Testis (tissue), 5 donors: ENCODE measurements at places on chromosomes 3 and 15.

- no peak for DNase-seq
Observed at GRCh38 chr3:139794469-139795265, 116.9 kb upstream of the NMNAT3 start.

GRCh38 chr15:38650936-38651327 is 86.3 kb upstream of the RASGRP1 start:
- no peak for DNase-seq

DNA sequence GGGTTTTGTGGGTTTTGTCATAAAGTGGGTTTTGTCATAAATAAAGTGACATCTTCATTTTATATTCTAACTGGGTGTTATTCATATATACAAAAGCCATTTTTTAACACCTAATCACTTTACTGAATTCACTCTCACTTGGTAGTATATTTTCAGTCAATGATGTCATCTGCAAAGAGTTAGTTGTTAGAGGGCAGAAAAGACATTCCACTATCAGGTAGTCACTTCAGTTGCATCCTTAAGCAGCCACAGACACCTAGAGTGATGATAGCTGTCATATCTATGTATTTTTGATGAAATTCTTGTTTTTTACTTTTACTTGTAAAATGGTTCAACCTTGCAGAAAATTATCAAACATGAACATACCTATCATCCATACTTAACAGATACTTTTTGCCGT is 89.0 kb downstream of the DHX36 start:
- DNase-seq, result no peak

GRCh38 chr15:69394556-69395282 is 19.4 kb upstream of the KIF23 start:
- peak; percentile 92 for DNase-seq

GRCh38 chr3:155158346-155159037 is 78.4 kb downstream of the MME start:
- DNase-seq, result no peak

GRCh38 chr3:22228705-22229104 is 477.7 kb upstream of the ZNF385D start:
- DNase-seq, result no peak

DNA sequence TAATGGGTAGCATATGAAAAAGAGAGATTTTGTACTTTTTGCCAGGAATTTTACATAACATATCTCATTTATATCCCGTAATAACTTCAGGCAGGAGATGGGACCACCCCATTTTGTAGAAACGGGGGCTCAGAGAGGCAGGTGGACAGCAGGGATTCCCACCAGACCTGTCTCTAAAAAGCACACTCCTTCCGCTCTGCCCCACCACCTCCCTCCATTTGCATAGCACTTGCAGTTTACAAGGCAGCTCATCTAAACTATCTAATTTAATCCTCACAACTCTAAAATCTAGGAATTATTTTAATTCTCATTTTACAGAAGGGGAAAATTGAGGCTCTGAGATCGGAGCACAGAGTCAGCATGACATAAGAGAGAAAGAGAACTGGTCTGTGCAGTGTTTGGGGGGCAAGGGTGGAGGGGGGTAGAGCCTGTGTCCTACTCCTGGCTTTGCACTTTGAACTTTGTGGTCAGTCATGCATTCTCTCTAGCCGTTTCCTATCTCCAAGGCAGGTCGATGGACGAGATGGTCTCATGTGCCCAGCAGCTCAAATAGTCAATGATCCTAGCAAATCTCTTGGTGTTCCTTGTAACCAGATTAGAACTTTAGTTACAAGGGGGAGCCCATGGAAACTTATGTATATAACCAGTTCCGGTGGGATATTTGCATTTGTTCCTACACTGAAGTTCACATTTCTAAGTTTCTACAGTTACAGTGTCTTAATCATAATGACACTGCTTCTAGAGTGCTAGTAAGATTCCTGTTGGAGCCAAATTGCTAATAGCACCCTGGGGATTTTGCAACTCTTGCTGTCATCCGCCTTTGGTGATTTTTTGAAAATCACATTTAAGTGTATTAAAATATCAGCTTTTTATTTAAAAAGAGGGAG is 18.6 kb downstream of the CRYGS start:
- DNase-seq, result no peak

DNA sequence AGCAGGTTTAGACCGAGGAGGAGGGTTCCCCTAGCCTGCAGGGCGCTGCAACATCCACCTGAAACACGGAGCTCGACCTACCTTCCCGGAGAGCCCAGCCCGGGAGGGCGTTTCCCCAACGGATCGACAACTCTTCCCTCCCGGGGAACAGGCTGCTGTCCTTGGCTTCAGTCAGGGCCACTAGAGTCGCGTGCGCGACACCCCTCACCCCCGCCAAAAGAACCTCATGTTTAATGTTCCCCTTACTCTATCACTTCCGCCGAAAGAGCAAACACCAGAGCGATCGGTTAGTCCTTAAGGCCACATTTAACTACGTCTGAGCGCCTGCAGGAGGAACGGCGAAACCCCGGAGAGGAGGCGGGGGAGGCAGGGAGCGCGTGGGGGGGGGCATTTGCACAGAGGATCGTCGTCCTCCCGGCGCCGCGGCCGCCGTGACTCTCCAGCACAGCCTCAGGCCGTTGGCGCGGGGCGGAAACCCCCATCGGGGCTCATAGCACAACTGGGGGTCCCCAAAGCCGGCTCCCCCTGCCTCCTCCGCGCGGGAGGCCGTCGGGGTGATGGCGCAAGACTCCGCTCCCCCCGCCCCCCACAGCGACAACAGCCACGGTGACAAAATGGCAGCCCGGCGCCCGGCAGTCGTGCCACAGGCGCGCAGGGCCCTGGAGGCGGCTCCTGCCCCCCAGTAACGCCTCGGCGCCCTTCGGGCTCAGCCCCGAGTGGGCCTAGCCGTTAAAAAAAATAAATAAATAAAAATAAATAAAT is 3.2 kb downstream of the ANP32A start:
- DNase-seq, result peak; percentile 72

- DNase-seq, result no peak
Observed at GRCh38 chr3:4398941-4399245, 68.2 kb downstream of the SUMF1 start.

DNA sequence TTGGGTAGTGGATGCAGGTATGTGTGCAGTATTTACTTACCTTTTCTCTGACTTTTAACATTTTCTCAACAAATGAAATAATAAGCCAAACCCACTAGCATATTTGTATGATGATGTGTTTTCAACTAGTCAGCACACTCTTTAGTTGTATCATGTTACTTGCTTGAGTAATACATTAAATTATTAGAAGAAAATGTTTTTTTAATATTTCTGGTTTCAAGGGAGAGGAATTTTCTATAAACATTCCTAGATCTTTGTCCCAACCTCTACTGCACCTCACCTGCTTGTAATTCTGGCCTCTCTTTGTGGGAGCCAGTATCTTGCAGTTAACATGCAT is 161.8 kb upstream of the CBLB start:
- DNase-seq, result no peak
